ENCODE measurements at places on chromosomes 1 and 21.

DNA sequence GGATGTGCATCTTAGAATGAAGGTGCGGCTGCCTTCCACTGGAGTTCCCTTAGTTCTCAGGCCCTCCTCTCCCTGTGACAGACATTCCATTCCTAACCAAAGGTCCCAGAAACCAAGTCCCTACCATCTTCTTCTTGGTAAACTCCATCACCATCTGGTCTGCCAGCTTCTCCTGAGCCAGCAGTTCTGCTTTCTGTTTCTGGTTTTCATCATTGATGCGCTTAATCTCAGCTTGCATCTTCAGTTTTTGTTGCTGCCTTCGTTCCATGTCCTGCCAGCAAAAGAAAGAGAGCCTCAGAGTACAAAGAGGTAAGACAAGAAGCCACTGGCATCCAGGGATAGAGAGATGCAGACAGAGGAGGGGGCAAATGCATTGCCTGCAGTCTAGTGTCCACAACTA lies 18.0 kb upstream of the VSIG8 start:
- no peak for DNase-seq

DNA sequence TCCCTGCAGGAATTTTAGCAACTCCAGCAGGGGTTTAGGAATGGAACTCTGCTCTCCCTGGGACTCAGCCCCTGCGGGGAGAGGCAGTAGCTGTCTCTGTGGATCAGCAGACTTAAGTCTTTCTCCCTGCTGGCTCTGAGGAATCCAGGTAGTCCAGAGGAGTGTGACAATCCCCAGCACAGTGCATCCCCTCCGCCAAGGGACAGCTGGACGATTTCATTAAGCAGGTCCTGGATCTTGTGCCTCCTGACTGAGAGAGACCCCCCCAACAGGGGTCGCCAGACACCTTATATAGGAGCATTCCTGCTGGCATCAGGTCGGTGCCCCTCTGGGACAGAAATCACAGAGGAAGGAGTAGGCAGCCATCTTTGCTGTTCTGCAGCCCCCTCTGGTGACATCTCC lies 30.6 kb downstream of the AKT3 start:
- no peak for DNase-seq

GRCh38 chr21:38790961-38791360 lies 14.8 kb upstream of the ETS2 start:
- DNase-seq, result no peak

DNA sequence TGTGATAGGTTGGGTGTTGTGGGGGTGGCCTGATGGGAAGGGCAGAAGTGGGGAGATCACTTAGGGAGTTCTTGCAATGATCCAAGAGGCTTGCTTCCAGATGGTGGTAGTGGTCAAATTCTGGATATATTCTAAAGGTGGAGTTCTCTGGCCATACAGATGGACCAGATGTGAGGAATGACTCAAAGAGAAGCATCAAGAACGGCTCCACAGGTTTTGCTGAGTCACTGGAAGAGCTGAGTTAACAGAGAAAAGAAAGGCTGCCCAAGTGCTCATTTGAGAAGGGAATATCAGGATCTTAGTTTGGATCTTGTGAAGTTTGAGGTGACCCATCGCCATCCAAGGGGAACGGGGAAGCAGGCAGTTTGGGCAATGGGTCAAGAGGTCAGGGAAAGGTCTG lies 192.9 kb upstream of the GALNT2 start:
- DNase-seq, result no peak

DNA sequence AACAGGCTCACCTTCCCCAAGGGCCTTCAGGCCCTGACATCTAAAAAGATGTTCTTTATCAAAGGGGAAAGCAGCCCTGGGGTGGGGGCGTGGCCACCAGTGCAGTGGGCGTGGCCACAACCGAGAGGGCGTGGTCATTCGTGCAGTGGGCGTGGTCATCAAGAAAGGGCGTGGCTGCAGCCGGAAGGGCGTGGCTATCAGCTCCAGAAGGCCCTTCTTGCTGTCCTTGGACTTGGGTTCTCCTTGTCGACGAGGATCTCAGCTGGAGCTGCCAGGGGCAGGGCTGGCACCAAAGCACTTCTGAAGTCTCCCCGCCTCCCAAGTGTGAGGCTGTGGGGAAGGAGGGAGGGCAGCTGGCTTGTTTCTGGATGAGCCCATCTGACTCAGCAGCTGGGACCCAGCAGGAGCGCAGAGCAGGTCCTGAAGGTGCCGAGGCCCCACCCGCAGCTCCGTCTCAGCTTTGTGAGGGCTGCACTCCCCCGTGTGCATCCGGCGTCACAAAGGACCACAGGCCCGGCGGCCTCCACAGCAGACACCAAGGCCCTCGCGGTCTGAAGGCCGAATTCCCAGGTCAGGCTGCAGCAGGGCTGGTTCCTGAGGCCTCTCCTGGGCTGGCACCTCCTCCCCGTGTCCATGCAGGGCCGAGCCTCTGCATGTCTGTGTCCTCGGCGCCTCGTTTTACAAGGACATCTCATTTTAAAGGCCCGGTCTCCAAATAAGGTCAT lies 12.8 kb downstream of the PDE9A start:
- DNase-seq, result no peak

DNA sequence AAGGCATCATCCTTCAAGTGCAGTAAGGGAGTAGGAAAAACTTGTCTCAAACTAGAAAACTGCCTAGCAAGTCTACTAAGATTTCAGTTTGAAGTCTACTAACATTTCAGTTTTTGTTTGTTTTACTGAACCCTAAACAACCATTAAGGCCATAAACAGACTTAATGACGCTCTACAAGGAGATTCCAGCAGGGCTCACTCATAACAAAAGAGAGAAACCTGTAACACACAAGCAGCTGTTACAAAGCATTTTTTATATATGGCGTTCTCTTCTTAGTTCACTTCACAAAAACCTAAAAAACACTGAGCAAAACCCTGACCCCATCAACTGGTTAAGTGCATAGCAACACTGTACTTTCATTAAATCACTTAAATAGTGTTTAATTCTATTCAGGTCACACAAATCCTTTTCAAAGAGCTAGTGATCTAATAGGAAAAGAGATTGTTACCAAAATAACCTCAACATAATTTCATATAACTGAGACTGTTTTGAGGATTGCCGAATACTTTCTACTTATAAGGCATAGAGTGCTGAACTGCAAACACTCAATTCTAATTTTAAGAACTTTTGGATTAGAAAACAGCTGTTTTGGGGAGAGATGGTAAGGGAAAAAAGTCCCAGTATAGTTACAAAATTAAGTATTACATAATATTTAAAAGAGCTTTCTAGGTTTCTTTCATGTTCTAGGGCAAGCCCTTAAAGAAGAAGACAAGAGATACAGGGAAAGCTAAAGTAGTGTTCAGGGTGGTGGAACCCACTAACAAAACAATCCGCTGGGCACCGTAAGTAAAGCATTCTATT lies 1.4 kb downstream of the B3GALNT2 start:
- DNase-seq, result no peak

- no peak for DNase-seq
Observed at GRCh38 chr1:238187575-238187949, 296.8 kb upstream of the ZP4 start.

- DNase-seq, result no peak
Observed at GRCh38 chr1:83990734-83991133, 8.2 kb downstream of the TTLL7 start.

DNA sequence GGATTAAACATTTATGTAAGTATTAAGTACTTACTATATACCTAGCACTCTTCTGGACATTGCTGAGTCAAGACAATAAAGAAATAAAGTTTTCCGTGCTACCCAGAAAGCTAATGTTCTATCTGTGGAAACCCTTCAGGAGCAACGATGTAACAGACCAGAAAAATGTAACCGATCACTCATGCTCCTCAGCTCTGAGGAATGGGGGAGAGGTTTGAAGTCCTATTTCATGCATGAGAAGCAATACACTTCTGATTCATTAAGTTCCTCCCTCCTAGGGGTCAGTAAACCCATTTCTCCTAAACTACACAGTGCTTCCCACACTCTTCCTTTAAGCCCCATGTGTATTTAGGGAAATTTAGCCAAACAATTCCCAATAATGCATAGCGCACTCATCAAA lies 25.6 kb upstream of the KAZN start:
- no peak for DNase-seq

DNA sequence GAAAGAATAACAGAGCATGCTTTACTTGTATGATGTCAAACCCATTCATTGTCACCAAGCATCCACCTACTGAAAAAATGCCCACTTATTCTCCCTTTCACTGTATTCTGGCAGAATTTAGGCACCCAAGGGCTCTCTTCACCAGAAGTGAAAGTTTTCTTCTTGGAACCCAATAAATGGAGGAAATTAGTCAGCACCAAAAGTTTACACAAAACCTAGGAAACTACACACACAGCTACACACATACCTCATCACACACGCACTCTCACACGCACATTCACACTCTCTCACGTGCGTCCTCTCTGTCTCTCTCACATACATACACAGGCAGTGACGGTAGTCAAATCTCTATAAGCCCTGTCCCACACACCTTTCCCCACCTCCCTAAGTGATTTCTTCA lies 37.6 kb downstream of the MCOLN2 start:
- no peak for DNase-seq

GRCh38 chr1:21955501-21956281 lies 18.6 kb upstream of the HSPG2 start:
- DNase-seq, result no peak

DNA sequence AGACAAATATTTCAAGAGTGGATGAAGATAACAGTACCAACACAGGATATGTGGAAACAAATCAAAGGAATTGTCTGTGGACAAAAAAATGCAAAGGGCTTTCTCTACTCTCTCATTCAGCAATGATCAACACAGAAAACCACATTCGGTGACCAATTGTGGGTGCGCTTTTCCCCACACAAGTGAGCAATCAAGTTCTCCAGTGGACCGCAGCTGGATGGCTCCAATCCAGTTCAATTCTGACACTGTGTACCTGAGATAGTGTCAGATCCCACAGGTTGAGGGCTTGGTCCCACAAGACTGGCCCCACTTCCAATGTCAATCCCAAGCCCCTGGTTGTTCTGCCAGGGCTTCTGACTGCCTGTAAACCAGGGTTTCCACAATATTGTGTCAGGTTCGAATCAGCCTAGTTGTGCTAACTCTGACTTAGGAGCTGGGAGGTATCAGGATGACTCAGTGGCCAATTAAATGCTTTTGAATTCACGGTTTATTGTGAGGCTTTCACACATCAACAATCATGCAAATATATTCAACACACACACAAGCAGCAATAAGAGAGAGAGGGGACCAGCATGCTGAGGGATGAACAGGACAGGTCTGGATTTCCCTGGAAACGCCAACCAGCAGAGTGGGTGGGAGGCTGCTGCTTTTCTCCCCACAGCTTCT lies 87.0 kb upstream of the BTG3 start:
- DNase-seq, result no peak

- no peak for DNase-seq
Observed at GRCh38 chr1:230163205-230163604, 96.2 kb downstream of the GALNT2 start.

DNA sequence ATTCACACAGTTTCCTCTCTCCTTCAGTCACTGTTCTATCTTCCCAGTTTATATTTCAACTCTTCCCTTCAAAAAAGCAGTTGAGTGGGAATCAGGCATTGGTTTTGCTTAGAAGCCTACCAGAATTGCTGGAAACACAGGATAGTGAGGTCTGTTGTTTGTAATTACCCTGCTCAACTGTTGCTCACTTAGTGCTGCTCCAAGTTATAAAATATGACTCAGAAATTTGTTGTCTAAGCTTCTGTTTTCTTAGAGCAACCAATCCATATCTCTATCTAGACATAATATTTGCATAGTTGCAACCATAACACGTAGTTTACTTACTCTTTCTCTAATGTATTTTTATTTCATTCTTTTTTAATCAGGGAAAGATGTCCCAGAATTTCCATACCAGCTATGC lies 87.9 kb downstream of the MACF1 start:
- no peak for DNase-seq
